ENCODE measurements at places on chromosomes 4 and X.

- peak; percentile 89 for DNase-seq
These were observed 155.7 kb downstream of the CHIC2 start for GRCh38 chr4:53908661-53909078.

- DNase-seq = no peak
These were observed 8.6 kb upstream of the RAB28 start for GRCh38 chr4:13492747-13493146.

DNA sequence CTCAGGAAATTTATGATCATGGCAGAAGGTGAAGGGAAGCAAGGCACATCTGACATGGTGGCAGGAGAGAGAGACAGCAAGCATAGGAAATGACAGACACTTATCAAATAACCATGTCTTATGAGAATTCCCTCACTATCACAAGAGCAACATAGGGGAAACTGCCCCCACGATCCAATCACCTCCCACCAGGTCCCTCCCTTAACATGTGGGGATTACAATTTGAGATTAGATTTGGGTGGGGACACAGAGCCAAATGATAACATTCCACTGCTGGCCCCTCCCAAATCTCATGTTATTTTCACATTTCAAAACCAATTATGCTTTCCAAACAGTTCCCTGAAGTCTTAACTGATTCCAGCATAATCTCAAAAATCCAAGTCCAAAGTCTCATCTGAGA, 8.2 kb upstream of the TMA16 start:
- no peak for DNase-seq

- no peak for DNase-seq
These were observed 354.9 kb downstream of the CAMK2D start for GRCh38 chr4:113406723-113407016.

GRCh38 chrX:101740642-101741041, 81.0 kb upstream of the ARMCX2 start:
- DNase-seq = no peak

Data from HFF-Myc (cell line).